ENCODE measurements at places on chromosomes 3 and 15. TPM values are rescaled to one million over a fixed set of nuclear protein-coding genes. Genes with fewer than 3 reads are reported as not detected.
A peak's percentile ranks its signal among the peaks of the same experiment; 100 is the strongest.

GP9 gene
- total RNA-seq: not detected

HDDC3 gene
- total RNA-seq: 17.2 TPM

CD96 gene
- 0.38 TPM for total RNA-seq

- DNase-seq: no peak
Observed at GRCh38 chr15:75455982-75456531, 4.6 kb upstream of the SIN3A start.

GRCh38 chr3:123004201-123004918 is 23.2 kb downstream of the SEMA5B start:
- no peak for DNase-seq

SNTN gene
- total RNA-seq: 26.0 TPM

ADAMTS17 gene
- total RNA-seq: 3.0 TPM

- DNase-seq: no peak
Observed at GRCh38 chr3:150680562-150680961, 23.2 kb downstream of the ERICH6 start.

- no peak for DNase-seq
Observed at GRCh38 chr15:73570355-73571032, 62.7 kb downstream of the NPTN start.

DNA sequence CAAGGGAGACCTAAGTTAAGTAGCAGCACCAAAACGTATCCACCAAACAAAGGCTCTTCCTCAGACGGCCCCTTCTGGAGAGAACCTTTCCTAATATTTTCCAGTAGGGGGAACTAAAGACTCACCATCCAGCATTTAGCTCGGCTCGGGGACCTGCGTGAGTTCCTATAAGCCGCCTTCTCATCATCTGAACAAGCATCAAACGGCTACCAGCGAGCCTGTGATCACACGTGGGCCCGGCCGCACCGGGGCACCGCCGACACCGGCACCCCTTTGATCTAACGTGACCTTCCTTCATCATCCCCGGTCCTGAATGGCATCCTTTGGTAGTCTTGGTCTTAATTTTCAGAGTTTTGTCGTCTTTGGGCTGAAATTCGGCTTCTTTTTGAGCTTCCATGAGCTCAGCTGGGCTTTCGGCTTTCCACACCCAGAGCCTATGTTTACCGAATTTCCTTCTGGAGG is 1.4 kb upstream of the ROBO2 start:
- DNase-seq: peak; percentile 80

DNA sequence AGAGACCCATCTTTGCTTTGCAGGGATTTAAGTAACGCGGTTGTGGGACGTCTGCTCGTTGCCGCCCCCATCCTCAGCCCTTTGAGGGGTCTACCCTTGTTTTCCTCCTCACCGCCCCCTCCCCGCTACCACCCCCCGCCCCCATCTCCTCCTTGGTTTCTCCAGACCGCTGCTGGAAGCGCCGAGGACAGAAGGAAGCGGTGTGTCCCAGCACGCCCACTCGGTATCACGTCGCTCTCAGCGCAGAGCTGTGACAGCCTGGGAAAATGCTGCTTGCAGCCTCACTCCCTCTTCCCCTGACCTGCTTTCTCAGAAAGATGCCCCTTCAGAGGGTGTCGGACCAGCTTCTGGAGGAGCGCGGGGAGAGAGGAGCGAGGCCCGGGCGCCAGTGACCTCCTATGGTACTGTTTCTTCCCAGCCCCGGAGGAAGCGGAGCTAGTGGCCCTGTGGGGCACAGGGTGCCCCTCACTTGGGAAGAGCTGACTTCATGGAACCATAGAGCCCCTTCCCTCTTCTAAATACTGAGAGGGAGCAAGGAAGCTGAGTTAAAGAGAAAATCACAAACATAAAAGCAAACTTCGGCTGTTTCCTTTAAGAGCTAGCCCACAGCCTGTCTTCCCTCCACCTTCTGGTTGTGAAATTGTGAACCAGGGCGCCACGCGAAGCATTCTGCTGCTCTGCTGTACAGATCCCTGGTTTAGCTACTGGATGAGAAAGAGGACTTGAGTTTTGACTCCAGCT is 698 bp downstream of the IL1RAP start:
- DNase-seq: peak; percentile 45

GALNT15 gene
- 23.6 TPM for total RNA-seq

GRCh38 chr15:67690936-67691335 is 134.4 kb upstream of the SKOR1 start:
- DNase-seq: no peak

GRCh38 chr3:58154626-58155449 is 55.9 kb downstream of the DNASE1L3 start:
- DNase-seq: no peak

GRCh38 chr3:68057637-68058320 is 403.4 kb upstream of the SUCLG2 start:
- no peak for DNase-seq

NANOGP8 gene
- 3.3 TPM for total RNA-seq

DNA sequence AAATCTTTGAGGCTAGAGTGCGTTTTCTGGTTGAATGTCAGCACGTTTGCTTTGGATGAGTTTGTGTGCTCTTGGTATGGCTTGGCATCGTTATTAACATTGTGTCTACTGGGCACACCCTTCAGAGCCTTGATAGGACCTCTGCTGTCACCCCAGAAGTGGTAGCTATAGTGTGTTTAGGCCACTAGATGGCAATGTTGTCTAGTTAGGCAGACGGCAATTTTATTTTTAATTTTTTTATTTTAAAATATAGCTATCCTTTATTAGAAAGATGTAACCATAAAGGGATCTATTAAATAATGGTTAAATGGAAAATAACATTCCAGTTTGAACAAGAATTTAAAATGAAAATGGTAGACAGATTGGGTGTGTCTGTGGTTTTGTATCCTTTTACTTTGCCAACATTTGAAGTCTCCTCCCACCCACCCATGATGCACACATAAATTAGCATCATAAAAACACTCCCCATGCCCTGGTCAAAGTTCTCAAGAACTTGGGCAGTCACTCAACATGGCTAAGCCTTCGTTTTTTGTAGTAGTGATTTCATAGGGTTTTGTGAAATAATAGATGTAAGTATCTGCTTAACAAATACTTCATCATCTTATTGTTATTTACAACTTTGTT is 200.7 kb downstream of the KCNH8 start:
- DNase-seq: no peak

RARB gene
- total RNA-seq: 8.9 TPM

DNA sequence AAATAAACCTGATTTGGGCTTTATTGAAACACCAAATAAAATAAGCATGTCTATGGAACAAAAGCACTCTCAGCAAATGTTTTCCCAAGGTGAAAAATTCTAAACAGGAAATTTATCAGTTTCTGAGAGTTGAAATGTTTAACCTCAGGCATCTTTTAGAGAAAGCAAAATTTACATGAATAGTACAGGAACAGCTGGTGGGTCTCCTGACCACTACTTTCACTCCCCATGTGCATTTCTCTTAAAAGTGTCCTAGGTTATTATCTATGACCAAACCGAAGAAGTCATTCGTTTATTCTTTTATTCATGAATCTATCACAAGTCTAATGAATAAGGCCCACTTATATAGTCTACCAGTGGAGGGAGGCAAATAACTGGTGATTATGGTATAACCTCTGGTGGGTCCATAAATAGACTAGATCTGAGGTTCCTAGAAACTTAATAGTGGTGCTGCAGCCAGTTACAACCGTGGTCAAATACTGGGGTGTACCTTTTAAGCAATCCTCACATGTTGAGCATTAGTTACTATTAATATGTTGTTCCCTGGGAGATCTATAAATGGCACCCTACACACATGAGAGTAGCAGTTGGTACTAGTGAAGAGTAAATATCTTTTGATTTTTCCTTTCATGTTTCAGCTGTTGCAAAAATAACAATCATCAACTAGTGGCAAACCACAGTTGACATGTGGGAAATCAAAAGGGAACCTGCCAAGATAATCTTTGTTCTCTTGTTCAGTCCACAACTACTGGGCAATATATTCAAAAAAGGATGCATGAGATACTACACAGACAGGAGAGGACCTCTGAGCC is 169.3 kb upstream of the STAC start:
- no peak for DNase-seq

SLC12A8 gene
- total RNA-seq: 0.28 TPM

- DNase-seq: peak; percentile 17
Observed at GRCh38 chr3:127406309-127407025, 118.6 kb upstream of the PRR20G start.

GRCh38 chr3:113006359-113007056 is 15.7 kb downstream of the GTPBP8 start:
- no peak for DNase-seq

DNA sequence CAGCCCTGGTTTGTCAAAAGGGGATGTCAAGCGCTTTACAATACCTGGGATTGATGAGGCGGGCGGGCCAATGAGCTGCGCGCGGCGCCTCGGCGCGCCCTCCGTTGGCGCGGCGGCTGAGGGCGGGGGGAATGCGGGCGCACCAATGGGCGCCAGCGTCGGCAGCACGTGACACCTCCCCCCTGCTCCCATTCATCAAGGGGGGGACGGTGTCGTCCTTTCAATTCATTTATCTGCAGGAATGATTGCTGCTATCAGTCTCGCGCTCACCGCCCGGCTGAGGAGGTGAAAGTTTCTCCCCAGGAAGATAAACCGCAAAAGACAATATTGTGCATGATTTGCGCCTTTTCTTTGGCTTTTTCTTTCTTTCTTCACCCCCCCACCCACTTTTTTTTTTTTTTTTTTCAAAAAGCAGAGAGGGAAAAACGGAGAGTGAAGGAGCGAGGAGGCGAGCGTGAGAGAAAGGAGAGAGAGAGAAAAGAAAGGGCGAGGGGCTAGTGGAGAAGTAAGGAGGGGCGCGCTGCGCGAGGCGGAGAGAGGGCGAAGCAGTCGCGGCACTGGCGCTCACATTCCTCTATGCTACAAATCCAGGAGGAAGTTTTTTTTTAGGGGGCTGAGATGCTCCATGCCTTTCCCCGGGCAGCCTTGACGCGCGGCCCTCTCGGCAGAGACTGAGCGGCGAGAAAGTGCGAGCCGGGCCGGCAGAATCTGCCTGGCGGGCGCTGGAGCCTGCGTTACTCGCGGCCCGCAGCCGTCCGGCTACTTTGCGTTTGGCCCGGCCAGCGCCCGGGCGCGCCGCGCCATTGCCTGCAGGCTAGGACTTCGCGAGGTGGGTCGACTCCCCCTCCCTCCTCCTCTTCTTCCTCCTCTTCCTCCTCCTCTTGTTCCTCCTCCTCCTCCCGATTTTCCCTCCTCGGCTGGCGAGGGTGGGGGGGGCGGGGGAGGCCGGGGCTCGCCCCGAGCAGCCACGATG is at the start of gene ZIC1:
ZIC1 (plus strand) TSS at position 223 of the 973 bp plus-strand sequence; CDS start at position 971, 748 bp downstream.
- no peak for DNase-seq

TMED3 gene
- total RNA-seq: 34.6 TPM

GRCh38 chr3:122998206-122998605 is 29.4 kb downstream of the SEMA5B start:
- no peak for DNase-seq

PLS1 gene
- 4.1 TPM for total RNA-seq

DNA sequence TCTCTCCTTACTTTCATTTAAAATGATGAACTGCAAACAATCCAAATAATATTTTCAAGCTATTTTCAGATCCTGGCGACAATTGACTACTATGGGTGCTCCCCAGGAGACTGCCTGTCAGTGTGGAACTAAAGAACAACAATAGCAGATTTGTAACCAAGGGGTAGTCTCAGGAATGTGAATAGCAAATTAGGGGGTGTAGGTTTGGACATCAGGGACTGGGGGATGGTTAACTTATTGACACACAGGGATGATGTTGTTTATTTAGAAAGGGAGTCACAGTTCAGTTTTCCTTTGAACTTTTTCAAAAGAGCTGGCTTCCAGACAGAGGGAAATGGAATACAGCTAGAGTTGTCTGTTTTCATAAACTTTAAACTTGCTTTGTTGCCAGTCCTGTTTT is 229.8 kb downstream of the LRTM1 start:
- no peak for DNase-seq

DNA sequence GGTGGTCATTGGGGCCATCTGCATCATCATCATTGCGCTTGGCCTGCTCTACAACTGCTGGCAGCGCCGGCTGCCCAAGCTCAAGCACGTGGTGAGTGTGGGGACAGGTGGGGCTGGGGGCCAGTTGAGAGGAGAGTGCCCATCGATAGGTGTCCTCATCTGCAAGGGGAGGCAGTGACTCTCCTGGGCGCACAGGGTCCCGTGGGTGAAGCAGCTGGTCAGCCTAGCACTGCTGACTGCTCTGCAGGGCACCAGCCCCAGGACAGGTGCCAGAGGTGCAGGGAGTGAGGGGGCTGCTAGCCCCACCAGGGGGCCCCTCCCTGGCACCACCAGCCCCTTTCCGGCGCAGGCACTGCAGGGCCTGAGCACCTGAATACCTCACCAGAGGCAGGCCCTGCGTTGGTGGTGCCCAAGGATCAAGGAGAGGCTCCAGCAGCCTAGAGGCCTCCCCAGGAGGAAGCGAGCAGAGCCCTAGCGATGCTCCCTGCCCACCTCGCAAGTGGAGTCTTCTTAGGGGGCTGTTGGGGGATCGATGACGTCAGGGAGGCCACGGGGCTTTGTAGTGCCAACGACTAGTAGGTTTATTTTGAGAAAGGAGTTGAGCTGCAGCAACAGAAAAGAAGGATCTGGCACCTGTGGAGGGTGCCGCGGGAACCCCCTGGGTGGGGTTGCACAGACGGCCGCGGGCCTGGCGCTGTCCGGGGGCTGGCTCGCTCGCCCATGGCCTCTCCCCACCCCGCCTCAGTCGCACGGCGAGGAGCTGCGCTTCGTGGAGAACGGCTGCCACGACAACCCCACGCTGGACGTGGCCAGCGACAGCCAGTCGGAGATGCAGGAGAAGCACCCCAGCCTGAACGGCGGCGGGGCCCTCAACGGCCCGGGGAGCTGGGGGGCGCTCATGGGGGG is 976 bp upstream of the ABTB1 start:
- DNase-seq: peak; percentile 67

Measured in ovary (tissue), 10 donors.